ENCODE measurements at places on chromosomes 1 and 21.

GRCh38 chr1:23964235-23964668 is 4.6 kb downstream of the PNRC2 start:
- DNase-seq: no peak

- no peak for DNase-seq
Observed at GRCh38 chr1:94243665-94244064, 6.3 kb upstream of the ARHGAP29 start.

- DNase-seq: no peak
Observed at GRCh38 chr1:89670163-89670562, 37.2 kb downstream of the LRRC8C start.

- no peak for DNase-seq
Observed at GRCh38 chr1:46816930-46817329, 18.1 kb downstream of the CYP4B1 start.

DNA sequence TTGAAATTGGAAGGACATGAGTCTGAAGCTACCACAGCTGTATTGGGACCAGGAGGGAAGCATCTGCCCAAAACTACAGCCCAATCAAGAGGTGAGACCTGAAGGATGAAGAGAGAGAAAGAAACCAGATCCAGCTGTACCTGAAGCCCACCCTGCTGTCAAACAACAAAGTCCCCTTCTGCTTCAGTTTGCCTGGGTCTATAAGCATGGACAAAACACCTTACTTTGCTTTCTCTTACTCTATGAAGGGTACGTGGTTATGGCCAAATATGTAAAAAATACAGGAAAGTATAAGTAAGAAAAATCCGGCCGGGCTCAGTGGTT is 26.4 kb downstream of the TOMM20 start:
- no peak for DNase-seq

- peak; percentile 70 for DNase-seq
Observed at GRCh38 chr1:21963477-21964217, 13.2 kb upstream of the CELA3B start.

- DNase-seq: no peak
Observed at GRCh38 chr1:84377480-84378095, 20.7 kb upstream of the DNASE2B start.

DNA sequence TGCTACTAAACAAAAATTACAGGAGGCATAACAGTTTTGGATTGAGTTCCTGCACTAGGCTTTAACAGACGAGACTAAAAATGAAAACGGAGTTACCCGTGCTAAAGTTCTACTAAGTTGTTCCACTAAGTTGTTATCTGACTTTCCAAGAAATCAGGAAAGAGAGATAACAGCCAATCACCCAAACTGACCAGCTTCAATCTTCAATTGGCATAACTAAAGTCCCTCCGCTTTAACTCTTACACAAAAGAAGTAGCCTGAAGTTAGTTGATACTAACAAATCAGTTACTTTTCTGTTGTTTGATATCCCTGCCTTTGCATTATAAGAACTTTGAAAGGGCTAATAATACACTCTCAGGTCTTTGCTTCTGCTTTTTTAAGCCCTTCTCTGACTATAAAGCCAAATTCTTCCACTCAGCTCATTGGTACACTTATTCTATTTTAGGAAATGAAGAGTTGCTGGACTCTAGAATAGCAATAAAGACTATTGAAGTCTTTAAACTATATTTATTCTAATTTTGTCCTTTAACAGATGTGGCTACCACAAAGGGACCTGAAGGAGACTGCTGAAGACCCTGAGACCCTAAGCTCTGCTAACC is 61.3 kb downstream of the TESK2 start:
- no peak for DNase-seq

DNA sequence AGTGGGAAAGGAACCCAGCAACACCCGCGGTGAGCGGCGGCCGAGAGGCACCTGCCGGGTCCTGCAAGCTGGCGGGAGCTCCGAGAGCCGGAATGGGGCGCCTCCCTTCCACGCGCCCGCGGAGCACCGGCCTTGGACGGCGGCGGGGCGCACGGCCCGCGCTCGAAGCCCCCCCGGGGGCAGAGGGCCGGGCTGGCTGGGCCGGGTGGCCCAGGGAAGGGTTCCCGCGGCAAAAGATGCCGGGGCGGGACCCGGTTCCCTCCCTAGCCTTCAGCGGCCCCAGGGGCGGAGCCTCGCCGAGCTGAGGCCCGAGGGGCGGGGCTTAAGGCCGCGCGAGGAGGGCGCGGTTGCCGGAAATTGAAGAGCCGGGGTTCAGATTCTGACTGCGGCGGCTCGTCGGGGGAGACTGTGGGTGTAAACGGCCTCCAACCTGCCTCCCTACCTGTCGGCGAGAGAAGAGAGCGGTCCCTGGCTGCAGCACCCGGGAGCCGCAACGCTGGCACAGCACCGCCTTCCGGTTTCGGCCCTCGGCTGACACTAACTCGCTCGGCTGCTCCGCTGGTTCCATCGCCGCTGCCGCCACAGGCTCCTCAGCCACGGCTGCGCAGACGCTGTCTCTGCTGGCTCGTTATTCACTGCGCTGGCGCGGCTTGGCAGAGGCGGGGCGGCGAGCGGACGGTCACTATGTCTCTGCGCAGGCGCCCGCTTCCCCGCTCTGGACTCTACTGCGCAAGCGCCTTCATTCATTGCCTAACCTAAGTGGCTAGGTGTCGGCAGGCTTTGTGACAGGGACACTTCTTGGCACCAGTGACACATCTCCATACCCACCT is at the start of gene RABIF:
Gene RABIF, minus strand, starts transcription at position 619 of the 830 bp plus-strand sequence. Its CDS starts 51 bp downstream, at position 568.
- DNase-seq: peak; percentile 94

DNA sequence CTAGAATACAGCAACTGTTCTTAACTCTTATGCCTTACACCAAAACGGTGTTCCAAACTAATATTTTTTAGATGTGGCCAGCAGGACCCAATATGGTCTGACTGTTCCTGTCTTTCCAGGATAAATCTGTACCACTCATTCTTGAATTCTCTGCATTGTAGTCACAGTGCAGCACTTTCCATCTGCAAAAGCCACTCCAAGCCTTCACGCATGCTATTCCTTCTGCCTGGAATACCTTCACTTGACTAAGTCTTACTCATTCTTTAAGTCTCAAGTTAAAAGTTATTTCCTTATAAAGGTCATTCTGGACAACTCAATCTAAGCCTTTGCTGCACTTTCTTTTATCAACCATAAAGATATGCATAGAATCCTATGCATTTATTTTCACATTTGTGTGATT is 1194.5 kb downstream of the PLA2G4A start:
- DNase-seq: no peak

- DNase-seq: no peak
Observed at GRCh38 chr21:46190491-46191131, 6.4 kb upstream of the SPATC1L start.

- DNase-seq: no peak
Observed at GRCh38 chr1:19061798-19062197, 105.3 kb upstream of the IFFO2 start.

DNA sequence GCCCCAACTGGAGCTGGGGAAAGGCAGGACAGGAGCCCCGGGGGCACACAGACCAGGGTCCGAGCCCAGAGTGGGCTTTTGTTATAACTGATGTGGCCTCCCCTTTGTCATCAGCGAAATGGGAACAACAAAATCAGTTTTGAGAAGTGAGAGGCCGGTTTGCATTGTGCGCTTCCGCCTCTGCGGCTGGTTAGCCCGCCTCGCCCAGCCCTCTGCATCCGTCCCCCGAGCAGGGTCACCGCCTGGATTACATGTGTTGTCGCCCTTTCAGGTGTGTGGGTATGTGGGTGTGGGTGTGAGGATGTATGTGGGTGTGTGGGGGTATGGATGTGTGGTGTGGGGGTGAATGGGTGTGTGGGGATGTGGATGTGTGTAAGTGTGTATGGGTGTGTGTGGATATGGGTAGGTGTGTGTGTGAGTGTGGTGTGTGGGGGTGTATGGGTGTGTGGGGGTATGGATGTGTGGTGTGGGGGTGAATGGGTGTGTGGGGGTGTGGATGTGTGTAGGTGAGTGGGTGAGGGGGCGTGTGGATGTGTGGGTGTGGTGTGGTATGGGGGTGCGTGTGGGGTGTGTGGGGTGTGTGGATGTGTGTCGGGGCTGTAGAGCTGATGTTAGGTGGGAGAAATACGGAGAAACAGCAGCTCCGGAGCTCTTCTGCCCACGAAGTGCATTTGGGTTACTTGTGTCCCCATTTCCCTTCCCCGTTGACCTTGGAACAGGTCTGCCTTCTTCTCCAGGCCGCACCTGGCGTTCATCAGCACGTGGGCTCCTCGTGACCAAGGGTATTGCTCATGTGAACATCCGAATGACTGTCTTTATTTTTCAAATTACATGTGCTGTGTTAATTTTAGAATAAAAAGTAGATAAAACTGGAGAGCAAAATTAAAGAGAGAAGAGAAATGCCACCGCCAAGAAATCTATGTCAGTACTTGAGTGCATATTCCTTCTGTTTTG is 67.6 kb downstream of the FHAD1 start:
- DNase-seq: no peak

DNA sequence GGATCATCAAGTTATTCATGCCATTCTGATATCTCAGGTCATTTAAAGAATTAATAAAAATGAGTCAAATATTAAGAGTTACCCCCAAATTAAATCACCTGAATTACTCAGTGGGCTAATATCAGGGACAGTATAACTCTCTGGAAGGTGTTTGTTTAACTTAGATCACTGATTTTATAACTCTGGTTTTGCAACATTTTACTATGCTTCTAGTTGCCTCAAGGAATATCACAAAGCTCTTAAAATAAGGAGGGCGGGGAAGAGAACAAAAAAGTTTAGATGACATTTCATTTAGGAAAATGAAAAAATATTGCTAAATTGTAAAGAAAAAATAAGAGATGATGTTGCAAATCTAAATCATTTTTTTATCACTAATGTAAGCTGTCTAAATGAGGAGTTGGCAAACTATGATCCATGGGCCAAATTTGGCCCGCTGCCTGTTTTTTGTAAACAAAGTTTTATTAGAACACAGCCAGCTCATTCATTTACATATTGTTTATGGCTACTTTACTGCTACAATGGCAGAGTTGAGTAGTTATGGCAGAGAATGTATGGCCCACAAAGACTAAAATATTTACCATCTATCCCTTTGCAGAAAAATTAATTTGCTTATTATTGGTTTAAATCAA is 31.9 kb upstream of the SLC19A2 start:
- no peak for DNase-seq

- DNase-seq: no peak
Observed at GRCh38 chr1:45282351-45282750, 44.3 kb upstream of the HPDL start.

Data from activated CD4-positive, alpha-beta T cell treated with anti-CD3 and anti-CD28 coated beads for 1 hour (primary cell).